GM06990 (cell line): ENCODE measurements at places on chromosomes 6 and 20.
A peak's percentile ranks its signal among the peaks of the same experiment; 100 is the strongest.

- no peak for DNase-seq
These were observed 57.4 kb downstream of the ARHGAP40 start for GRCh38 chr20:38658879-38659596.

- DNase-seq = no peak
These were observed 245.3 kb upstream of the HSF2 start for GRCh38 chr6:122154155-122154554.

DNA sequence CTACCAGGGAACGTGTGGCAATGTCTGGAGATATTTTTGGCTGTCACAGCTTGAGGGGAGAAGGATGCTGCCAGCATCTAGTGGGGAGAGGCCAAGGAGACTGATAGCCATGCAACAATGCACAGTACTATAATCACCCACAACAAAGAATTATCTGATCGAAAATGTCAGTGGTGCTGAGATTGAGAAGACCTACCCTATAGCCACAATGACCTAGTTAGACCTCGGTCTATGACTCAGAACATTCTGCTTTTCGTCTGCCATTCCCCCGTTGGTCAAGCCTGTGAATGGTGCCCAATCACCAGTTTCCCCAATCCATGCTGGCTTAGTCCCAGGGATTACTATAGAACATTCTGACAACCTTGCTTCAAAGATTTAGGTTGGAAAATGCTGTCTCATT is 93.5 kb downstream of the TMEM200A start:
- DNase-seq = no peak

GRCh38 chr6:159790956-159791598 is 810 bp downstream of the MRPL18 start:
- DNase-seq = peak; percentile 36

GRCh38 chr6:149915970-149916865 is 6.7 kb downstream of the RAET1G start:
- DNase-seq = no peak

- DNase-seq = peak; percentile 71
These were observed 222.4 kb upstream of the JARID2 start for GRCh38 chr6:15023448-15023847.

DNA sequence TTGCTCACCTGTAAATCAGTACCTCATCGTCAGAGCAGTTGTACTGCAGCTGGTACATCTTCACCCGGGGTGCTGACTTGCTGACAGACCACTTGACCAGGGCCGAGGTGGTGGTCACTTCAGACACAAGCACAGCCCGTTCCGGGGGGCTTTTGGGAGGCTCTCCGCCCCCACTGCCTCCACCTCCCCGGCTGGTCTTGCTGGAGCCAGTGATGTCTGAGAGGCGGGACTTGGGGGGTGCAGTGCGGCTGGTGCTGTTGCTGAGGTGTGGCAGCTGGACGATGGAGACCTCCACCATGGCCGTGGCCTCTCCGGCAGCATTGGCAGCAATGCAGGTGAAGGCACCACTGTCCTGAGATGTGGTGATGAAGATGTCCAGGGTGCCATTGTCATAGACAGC is 155.5 kb downstream of the LRFN2 start:
- no peak for DNase-seq

GRCh38 chr6:54291146-54291545 is 17.1 kb upstream of the TINAG start:
- DNase-seq = no peak

- no peak for DNase-seq
These were observed 156.8 kb upstream of the RIN2 start for GRCh38 chr20:19601126-19601810.

GRCh38 chr6:143234734-143235133 is 174.0 kb downstream of the AIG1 start:
- DNase-seq = no peak

DNA sequence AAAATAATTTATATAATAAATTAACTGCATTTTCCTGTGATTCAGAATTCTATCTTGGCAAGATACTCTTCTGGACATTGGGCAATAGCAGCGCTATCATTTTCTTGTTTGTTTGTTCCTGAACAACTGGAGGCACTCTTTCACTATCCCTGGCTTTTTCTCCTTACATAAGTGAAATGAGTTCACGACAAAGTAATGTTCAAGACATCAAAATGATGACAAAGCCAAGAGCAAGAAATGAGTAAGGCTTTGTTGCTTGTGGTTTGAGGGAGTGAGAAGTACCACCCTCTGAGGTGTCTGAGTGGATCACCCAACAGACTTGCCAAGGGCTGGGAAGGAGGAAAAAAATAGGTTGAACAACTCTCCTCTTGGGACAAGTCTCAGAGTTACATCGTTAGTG is 466.6 kb upstream of the JAG1 start:
- no peak for DNase-seq

GRCh38 chr6:132190097-132190814 is 211.0 kb downstream of the MOXD1 start:
- no peak for DNase-seq

DNA sequence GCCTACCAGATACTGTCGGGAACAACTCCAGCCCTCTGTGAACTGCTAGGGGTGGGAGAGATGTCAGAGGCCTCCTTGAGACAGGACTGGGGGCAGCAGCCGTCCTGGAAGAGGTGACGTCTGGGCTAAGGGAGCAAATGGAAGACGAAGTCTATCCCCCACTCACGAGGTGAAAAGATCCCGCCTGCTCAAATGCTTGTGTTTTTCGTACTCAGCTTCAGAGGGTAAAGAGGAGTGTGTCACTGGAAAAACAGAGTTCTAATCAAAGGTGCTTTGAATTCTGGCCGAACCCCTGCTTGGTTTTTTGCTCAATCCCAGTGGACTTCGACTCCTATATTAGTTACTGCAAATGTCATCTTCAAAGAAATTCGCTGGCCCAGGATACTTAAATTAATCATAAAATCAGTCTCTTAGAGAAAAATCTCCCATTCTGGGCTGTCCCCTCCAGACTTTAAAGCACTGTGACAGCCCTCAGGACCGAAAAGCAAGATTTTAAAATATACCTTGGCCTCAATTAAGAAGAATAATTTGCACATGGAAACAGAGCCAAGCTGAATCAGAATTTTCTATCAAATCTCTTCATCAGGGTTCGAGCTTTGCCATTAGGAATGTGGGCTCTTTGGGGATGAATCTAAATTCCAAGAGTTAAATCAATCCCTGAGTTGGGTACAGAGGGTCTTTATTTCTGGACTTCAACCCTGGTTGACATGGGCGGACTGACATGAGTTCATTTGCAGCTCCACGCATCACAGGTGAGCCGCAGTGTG is 61.8 kb upstream of the AFDN start:
- no peak for DNase-seq

DNA sequence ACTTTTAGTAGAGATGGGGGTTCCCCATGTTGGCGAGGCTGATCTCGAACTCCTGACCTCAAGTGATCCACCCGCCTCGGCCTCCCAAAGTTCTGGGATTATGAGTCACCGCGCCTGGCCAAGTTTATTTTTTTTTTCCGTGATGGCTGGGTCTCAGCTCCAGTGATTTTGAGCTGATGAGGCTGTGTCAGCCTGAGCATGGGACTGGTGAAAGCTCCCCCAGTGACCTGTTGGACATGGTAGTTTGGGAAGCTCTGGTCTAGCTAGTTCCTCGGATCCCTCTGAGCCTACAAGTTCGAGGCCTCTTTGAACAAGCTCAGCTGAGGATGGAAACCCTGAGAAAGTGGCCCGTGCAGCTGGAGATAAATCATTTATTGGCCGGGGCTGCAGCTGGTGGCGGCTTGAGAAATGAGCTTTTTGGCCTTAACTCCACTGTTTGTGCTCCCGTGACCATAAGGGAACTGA is 126.8 kb downstream of the SNX5 start:
- DNase-seq = no peak

DNA sequence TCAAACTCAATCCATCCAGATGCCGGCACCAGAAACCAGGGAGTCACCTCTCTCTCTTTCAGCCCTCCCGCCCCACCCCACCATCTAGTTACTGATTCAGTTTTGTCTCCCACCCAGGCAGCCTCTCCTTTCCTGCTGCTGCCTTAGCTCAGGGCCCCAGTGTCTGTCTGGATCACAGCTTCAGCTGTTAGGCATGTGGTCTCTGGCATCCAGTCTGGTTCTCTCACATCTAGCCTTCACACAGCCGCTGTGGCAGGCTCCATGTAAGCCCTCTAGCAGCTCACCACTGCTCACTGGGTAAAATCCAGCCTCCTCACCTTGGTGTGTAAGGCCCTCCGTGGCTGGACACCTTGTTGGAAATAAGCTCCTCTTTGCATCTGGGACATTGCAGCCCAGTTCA is 21.3 kb downstream of the AARS2 start:
- DNase-seq = no peak

GRCh38 chr6:22884456-22884855 is 315.1 kb downstream of the HDGFL1 start:
- DNase-seq = no peak

GRCh38 chr6:142276256-142276655 is 25.6 kb upstream of the ADGRG6 start:
- DNase-seq = no peak

DNA sequence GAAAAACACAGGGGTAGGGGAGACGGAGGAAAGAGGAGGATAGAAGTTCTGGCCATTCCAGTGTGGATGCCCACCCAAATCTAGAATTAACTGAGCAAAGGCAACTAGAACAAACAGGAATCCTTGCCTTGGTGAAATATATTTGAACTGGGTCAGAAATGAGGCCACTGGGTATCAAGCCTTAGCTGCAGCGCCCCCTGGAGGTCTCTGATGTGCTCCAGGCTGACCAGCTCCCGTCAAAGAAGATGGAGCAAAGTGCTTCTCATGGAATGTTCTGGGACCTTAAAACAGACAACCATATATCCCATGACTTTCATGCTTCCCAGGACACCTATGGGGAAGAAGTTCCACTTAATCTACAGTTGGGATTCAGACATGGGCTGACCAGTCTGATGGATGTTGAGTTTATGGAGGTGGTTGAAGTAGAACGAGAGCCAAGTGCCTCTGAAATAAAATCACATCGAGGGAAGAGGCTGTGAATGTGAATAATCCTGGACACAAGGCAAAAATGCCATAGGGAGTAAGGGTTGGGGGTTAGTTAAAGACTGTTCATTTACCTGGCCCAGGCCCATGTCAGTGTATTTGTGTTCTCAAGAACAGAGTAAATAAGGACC is 50.4 kb downstream of the HLA-DPB1 start:
- DNase-seq = no peak

- no peak for DNase-seq
These were observed 19.4 kb upstream of the RCAN2 start for GRCh38 chr6:46510651-46511050.

DNA sequence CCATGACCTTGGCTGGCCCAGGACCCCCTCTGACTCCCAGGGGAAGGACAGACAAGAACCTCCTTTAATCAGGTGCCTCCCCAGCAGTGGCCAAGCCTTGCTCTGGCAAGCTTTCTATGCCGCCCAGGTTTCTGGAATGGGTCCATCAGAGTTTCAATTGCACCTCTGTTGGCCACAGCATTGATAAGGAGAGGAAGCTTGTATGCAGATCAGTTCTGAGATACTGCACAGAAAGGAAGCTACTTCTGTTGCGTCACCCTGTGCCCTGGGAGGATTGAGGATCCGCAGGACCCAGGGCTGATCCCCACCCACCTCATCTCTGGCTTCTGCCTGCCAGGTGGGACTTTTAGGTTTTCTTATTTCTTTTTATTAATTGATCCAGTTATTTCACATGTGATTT is 167.2 kb downstream of the TFAP2C start:
- no peak for DNase-seq

- DNase-seq = no peak
These were observed 66.9 kb upstream of the FABP7 start for GRCh38 chr6:122712448-122713137.

GRCh38 chr20:49281913-49282467 is 4.1 kb upstream of the ZNFX1 start:
- DNase-seq = no peak

- DNase-seq = peak; percentile 11
These were observed 1.7 kb downstream of the RSPO3 start for GRCh38 chr6:127120023-127120786.

DNA sequence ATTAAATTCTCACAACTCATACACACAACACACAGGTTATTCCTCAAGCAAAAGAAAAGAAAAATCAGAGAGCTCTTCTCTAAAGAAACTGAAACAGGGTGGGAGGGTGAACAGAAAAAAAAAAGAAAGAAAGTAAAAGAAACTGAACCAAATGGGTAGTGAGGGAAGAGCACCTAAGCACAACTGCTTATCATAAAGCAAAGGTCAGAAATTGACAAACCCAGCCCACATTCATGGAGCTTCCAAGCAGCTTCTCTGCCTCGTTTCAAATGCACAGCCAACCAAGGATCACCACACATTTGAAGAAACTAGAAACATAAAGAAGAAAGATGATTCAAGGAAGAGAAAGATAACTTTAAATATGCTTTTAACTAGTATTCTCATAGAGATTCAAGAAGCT is 90.5 kb downstream of the RNGTT start:
- no peak for DNase-seq

DNA sequence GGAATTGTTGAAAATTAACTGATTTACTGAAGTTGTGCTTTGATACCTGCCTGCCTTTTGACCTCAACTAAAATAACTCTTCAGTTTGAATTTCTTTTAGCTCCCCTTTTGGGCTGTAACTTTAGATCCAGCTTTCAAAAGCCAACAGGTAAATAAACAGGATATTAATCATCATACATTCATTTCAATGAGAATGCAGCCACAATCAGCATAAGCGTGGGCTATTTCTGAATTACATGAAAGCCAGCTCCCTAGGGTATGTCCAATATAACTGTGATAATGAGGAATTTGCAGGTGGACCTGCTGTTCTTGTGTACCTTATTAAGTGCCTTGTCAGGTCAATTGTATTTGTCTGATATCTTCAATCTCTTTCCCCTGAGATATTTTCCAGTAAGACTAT is 830.6 kb downstream of the KIF16B start:
- no peak for DNase-seq

- DNase-seq = no peak
These were observed 102.8 kb downstream of the FYN start for GRCh38 chr6:111770263-111771093.

DNA sequence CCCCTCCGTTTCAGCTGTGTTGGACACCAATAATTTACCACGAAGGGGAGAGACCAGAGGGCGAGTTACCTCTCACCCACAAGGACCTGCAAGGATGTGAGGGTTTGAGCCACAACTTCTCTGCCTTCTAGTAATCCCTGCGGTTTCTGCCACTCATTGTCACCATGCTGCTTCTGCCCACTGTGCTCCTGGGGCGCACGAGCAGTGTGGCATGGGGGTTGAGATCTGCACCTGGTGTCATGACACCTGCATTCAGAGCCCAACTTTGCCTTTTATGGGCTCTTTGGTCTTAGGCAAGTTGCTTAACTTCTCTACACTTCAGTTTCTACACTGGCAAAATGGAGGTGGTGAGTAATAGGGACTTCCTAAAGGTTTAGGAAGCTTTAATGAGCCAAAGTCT is 84.9 kb downstream of the SOBP start:
- DNase-seq = no peak

DNA sequence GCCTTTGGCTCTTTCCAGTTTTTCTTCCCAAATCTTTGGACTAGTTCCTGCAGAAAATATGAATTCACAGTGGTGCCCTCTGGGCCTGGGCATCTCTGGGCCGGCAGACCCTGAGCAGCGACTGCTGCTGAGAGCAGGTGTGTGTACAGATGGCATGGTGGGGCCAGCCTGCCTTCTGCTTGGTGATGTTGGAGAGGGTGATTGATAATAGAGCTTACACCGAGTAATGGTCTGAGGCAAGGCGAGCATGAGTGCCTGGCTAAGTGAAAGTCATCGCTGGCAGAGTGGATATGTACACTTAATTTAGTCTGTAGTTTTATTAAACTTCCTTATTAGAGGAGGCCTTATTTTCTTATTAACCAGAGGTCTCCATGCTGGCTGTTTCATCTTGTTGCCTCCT is 156.9 kb downstream of the CDKAL1 start:
- DNase-seq = no peak
